Activated T-cell treated with anti-CD3 and anti-CD28 coated beads, Interleukin-2, amount 50 U/mL, for 4 hours (primary cell): ENCODE measurements at places on chromosomes 3 and 15.
A peak's percentile ranks its signal among the peaks of the same experiment; 100 is the strongest.

DNA sequence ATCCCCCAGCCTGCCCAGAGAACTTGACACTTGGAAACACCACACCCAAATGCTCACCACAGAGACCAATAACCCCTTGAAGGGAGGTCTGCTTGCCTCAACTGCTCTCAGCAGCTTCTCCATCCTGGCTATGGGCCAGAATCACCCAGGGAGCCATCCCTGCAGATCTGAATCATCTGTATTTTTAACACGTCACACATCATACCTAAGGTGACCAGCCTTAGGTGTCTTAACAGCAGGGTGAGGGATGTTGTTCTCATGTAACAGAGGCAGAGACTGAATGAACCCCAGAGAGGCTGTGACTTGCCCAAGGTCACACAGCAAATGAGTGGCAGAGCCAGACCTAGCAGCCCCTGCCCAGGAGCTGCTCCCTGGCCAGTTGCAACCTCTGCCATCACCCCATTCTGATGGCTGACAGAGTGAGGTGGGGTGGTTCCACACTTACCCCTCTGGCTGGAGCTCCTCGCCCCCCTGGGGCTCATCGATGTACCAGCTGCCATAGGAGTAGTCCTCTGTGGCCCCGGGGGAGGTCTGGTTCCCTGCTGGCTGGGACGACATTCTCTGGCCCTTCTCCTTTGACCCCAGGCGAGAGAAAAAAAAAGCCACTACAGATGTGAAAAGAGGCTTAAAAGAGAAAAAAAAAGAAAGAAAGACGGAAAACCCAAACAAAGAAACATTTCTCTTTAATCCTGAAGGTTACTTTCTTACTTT, 722 bp downstream of the STRA6 start:
- DNase-seq, result no peak

- no peak for DNase-seq
Observed at GRCh38 chr15:85598219-85598618, 196.5 kb downstream of the KLHL25 start.

- no peak for DNase-seq
Observed at GRCh38 chr15:67758619-67759300, 66.5 kb upstream of the SKOR1 start.

DNA sequence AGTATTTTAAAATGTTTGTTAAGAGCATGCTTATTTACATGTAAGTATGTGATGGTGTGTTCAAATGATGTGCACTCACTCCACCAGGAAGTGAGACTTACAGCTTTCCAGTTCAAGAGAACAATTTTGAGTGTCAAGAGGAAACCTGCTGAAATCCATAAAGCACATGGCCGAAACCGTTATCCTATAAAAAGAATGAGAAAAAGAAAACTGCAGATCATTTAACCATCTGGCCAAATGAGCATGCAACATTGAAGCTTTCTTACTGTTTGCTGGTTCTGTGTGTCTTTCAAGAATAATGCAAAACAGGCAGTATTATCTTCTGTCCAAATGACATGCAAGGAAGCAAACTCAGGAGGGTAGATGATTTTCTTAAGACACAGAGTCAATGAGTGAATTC, 26.3 kb downstream of the GABRR3 start:
- DNase-seq, result no peak

- peak; percentile 28 for DNase-seq
Observed at GRCh38 chr3:107235928-107236315, 141.3 kb upstream of the CCDC54 start.

DNA sequence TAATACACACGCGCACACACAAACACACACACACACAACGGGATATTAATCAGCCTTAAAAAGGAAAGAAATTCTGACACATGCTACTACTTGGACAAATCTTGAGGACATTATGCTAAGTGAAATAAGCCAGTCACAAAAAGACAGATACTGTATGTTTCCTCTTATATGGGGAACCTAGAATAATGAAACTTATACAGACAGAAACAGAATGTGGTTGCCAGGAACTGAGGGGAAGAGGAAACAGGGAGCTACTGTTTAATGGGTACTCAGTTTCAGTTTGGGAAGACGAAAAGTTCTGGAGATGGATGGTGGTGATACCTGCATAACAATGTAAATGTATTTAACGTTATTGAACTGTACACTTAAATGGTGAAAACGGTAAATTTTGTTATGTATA, 20.2 kb downstream of the ICE2 start:
- no peak for DNase-seq

DNA sequence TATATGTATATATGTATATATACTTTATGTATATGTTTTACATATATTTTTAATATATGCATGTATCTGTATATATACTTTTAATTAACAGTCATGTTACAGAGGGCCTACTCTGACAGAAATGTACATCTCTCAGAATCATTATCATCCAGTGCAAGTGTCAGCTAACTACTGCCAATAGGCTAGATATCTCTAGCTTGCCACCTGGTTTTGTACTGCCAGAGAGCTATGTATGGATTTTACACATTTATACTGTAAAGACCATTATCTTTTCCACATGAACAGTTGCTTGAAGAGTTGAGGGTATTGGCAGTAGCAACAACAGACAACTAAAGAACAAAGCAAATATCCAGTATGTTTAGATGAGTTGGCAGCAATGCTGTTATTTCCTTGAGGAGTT, 99.7 kb upstream of the VGLL3 start:
- DNase-seq, result no peak

DNA sequence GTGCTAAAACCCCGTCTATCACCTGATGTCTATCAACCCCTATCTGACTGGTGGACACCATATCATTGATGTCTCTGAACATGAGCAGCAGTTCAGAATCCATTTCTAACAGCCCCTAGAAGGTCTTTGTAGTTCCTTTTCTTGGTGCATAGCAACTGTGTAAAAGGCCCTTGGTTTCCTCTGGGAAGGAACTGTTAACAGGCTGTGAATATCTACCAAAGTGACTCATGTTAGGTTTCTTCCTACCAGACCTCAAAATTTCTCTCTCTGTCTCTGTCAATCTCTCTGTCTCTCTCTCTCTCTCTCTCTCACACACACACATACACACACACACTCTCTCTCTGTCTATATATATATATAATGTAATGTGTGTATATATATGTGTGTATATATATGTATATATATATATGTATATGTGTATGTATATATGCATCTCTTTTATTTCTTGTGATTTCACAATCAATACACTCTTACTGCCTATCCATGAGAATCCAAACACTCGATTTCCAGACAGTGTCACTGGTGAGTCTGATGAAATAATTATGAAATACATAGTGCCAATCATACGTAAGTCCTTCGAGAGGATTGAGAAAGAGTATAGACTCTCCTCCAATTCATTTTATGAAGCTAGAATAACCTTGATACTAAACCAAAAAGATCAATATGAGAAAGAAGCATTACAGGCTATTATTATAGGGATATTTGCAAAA, 335.9 kb upstream of the SLCO3A1 start:
- DNase-seq, result no peak
